ENCODE measurements at places on chromosomes 12 and 14.

DNA sequence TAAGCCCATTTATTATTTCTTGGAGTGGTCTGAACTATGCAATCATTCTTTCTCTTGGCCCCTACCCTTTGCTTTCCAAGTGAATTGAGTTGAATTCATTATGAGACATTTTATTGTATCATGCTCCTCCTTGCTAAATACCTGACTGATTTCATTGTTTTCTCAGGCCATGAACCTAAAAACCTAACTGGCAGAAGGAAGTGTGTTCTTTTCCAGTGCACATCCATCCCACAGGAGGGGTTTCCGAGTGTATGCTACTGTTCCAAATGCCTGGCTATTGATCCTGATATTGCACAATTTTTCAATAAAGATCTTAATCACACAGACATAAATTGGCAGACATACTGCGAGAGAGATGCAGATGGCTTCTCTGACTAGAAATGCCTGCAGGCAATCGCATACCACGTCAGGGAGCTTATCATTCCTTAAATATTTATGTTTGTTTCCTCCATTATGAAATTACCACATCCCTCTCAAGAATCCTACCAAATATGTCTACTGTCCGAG, 162.2 kb upstream of the EGLN3 start:
- no peak for DNase-seq

DNA sequence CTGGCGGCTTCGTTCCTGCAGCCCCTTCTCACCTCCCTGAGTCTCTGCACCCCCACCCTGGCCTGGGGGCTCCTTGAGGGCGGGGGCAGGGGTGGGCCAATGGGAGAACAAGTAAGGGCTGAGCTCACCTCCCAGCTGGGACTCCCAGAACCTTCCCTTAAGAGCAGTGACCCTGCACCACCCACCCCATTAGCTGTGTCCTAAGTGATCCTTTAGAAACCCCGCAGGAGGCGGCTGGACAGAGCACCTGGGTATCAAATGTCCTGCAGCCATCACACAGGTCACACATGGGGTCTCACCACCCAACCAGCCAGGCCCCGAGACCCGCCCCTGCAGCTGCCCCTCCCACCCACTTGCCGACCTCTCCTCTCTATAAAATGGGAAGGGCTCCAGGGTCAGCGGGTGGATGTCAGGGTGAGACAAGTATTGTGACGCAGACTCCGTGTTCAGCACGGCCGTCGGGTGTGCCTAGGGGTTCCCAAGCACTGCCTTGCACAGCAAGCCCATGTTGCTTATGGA, 151.2 kb upstream of the C14orf180 start:
- DNase-seq: no peak

- DNase-seq: no peak
These were observed 170.2 kb upstream of the FOXG1 start for GRCh38 chr14:28596391-28596790.

- no peak for DNase-seq
These were observed 57.3 kb upstream of the CHGA start for GRCh38 chr14:92865674-92866073.

DNA sequence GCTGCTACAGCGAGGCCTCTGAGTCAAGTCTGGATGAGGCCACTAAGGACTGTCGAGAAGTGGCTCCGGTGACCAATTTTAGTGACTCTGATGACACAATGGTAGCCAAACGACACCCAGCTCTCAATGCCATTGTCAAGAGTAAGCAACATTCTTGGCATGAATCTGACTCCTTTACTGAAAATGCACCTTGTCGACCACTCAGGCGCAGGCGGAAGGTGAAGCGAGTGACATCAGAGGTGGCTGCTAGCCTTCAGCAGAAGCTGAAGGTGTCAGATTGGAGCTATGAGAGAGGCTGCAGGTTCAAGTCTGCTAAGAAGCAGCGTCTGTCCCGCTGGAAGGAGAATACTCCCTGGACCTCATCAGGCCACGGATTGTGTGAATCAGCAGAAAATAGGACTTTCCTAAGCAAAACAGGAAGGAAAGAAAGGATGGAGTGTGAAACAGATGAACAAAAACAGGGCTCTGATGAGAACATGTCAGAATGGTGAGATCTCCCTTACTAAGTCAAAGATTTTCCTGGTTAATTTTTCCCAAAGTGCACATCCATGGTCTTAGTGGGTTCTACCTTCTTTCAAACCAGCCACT, 2.9 kb downstream of the GPATCH2L start:
- DNase-seq: no peak

- DNase-seq: no peak
These were observed 56.0 kb downstream of the PTPRB start for GRCh38 chr12:70581208-70581607.

DNA sequence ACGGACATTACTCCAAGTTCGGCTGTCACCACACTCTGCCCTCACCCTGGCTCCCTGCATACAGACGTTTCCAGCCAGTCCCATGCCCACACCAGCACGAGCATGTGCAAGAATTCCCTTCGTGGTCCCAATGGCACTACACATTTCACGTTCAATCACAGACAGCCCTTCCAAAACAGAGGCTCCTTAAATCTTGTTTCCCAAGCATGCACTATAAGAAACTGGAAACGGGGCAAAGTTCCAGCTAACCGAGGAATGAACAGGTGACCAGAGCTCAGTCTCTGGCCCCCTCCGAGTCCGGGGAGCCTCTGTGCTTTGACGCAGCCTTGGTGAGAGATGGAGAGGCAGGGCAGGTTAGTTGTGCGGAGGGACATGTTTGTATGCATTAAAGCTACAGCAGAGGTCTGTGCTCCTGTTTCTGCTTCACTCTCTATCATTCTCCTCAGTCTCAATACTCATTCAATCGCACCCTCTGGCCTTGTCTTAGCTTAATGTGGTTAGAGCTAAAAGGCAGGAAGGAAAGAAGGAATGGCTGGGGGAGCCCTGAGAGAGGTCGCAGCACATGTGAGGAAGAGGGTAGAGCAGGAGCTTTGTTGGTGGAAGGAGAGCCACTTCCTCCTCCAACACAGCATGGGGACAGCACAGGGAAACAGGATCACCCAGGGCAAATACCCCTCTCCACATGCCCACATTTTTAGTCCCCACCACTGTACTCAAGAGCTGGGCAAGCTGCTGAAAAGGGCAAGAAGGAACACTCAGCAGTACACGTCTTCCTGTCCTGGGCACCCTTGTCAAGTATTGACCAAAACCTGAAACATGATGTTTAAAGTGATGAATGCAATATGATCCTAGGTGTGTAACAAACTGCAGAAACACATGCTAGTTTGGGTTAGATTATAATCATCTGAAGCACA, 12.2 kb upstream of the SELPLG start:
- no peak for DNase-seq

DNA sequence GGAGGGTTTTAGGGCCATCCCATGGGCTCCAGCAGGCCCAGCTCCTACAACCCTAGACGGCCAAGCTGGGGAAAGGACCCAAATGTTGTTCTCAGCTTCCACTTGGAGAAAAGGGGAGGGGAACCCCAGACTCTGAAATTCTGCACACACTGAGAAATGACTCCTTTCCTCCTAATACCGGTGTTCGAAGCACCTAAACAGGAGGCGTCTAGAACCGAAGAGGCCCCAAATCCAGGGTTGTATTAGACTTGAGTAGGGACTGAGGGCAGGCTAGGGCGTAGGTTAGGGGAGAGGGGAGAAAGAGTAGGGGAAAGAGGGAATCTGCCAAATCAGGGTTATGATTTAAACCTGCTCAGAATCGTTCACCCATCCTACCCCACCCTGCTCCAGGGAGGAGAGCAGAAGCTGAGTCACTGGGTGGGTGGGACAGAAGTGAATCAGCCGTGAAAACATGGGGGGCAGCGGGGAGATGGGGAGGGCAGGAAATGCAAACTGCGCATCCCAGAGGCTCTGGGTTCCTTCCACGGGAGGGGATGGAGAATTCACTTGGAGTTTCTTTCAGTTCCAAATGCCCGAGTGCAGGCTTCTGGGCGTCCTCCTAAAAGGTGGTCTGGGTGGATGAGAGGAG, 1.0 kb downstream of the IGFBP6 start:
- DNase-seq: no peak

DNA sequence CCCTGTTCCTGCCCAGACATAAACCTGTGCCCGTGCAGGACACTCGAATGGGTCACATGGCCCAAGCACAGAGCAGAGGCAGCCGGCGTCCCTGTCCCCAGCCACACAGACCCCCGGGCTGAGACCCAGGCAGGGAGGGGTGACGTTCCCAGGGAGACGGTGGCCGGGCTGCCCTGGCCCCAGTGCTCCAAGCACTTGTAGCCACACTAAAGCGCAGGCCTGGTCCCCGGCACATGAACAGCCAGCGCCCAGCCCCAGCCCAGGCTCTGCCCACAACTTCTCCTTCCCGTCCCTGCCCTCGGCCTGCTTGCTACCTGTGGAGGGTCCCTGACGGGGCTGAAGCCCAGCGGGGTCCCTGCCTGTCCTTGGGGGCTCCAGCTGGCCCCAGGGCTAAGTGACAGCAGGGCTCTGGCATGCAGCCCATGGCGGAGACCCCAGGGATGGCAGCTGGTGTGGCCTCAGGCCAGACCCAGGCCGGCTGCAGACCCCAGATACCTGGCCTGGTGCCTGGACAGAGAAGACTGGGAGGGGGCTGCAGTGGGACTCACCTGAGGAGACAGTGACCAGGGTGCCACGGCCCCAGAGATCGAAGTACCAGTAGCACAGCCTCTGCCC, 338.4 kb downstream of the TMEM121 start:
- no peak for DNase-seq

DNA sequence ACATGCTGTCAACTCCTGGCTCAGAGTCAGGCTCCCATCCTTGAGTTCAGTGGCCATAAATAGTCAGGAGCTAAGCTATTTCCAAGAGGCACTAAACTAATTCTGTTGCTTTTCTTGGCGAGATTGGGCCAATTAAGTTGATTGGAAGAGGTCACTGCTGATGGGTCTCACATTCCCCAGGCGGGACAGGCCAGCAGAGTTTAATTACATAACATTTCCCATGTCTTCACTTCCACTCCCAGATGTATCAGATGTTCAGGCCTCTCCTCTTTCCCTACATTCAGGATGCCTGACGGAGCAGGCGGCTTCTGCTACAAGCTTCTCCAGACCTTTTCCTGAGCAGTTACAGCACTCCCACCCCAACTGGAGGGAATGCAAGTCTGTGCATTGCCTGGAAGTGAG, 5.3 kb downstream of the NTF3 start:
- DNase-seq: no peak

DNA sequence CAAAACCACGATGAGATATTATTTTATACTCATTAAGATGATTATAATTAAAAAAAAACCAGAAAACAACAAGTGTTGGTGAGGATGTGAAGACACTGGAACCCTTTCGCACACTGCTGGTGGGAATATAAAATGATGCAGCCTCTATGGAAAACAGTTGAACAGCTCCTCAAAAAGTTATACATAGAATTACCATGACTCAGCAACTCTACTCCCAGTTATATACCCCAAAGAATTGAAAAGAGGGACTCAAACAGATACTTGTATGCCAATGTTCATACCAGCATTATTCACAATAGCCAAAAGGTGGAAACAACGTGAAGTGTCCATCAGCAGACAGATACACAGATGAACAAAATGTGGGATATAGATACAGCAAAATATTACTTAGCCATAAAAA, 53.1 kb downstream of the TAOK3 start:
- no peak for DNase-seq

DNA sequence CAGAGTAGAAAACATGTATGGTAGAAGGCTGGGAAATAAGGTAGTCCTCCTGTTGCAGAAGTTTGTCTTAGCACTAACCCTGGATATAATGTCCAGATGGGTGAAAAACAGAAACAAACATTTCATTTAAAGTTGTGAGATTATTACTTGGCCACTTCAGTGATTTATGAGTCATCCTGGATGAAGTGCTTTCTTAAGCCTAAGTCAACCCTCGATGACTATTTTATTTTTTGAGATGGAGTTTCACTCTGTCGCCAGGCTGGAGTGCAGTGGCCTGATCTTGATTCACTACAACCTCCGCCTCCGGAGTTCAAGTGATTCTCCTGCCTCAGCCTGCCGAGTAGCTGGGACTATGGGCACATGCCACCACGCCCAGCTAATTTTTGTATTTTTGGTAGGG, 10.2 kb downstream of the DLST start:
- no peak for DNase-seq

DNA sequence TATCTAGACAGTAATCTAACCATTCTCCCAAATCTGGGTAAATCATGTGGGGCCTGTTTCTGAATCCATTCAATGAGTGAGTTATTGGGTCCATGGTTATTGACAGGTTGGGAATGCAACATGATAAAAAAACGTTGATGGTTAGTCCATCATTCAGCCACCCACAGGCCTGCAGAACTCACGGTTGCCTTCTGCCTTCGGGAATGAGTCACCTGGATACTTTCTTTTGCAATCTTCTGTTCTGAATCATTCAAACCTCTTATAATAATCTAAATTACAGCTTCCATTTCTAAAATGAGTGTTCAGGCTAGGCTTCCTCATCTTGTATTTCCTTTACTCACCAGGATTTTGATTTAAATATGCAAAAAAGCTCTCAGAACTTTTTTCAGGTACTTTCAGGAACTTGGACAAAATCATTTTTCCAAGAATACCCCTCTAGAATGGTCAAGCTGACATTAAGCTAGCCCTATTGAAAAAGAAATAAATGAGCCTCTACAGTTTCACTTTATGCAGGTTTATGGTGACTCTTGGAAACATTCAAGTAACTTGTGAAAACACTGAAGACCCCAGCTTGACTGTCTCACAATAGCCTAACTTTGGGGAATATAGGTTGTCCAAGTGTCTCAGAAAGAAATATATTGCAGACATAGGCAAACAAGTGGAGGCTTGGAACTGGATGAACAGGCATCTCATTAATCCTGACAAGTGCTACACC, 94.4 kb downstream of the KCNK10 start:
- DNase-seq: no peak

- no peak for DNase-seq
These were observed 536 bp downstream of the VPS29 start for GRCh38 chr12:110501399-110501751.

- DNase-seq: peak; percentile 68
These were observed at the start of gene C14orf39 for GRCh38 chr14:60485598-60486251. TSS of gene C14orf39 (minus strand) at chr14:60486063. CDS start at chr14:60485078, 985 bp downstream.

DNA sequence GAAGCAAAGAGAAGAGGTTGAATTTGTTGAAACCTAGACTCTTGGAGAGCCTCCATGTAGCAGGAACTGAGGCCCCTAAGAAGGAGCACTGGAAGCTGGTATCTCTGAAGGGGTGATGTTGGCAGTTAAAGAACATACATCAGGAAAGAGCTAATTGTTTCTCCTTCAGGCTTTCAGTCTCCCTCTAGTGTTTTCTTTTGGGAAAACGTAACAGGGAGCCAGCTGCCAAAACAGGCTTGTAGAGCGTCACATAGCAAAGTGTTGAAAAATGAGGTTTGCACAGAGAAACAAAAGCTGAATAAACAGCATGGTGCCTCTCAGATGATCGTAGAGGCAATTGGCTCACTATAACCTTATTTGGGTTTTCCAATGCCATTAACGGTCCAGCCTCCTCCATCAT, 46.9 kb upstream of the CAND1 start:
- no peak for DNase-seq

GRCh38 chr12:71472441-71472911, 32.9 kb downstream of the LGR5 start:
- no peak for DNase-seq

DNA sequence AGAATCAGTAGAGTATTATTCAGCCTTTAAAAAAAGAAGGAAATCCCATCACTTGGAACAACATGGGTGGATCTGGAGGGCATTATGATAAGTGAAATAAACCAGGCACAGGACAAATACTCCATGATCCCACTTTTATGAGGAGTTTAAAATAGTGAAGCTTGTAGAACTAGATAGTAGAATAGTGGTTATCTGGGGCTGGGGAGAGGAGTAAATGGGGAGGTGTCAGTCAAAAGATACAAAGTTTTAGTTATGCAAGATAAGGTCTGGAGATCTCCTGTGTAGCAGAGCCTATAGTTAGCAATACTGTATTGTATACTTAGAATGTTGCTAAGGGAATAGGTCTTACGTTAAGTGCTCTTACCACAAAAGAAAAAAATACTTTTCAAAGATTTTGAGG, 64.9 kb downstream of the RIC8B start:
- no peak for DNase-seq

All from NCI-H1417 (cell line).